CD4-positive, alpha-beta T cell treated with Interleukin-12 subunit alpha and Interleukin-12 subunit beta, for 1 hour (primary cell): ENCODE measurements at places on chromosomes 3 and 15.
A peak's percentile ranks its signal among the peaks of the same experiment; 100 is the strongest.

GRCh38 chr15:68175526-68175925, 29.6 kb downstream of the CALML4 start:
- no peak for DNase-seq

- no peak for DNase-seq
Observed at GRCh38 chr3:184031187-184031792, at the start of gene HTR3D. HTR3D (plus strand) TSS chr3:184031742; CDS start chr3:184031742, 0 bp downstream.

DNA sequence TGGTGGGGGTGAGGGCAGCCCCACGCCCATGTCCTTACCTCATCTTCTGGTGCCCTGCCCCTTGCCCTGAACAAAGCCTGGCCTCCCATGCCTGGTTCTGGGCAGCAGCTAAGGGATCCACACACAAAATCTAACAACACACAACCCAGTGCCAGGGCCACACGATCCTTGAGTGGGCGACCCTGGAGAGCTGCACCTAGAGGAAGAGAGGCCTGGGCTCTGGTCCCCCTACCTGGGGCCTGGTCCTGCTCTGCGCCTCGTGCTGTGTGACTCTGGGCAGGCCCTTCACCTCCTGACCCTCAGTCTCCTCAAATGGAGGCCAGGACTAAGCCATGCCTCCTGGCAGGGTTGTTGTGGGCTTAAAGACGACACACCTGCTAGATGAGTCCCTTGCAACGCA, 20.0 kb upstream of the C3orf22 start:
- no peak for DNase-seq

DNA sequence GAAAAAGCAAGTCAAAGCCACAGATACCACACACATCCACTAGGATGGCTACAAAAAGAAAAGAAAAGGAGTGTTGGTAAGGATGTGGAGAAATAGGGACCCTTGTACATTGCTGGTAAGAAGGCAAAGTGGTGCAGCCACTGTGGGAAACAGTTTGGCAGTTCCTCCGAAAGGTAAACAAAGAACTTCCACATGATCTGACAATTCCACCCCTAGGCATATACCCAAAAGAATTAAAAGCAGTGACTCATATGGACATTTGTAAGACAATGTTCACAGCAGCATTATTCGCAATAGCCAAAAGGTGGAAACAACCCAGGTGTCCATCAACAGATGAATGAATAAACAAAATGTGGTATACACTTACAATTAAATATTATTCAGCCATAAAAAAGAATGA, 22.2 kb upstream of the GMPPB start:
- DNase-seq: no peak

DNA sequence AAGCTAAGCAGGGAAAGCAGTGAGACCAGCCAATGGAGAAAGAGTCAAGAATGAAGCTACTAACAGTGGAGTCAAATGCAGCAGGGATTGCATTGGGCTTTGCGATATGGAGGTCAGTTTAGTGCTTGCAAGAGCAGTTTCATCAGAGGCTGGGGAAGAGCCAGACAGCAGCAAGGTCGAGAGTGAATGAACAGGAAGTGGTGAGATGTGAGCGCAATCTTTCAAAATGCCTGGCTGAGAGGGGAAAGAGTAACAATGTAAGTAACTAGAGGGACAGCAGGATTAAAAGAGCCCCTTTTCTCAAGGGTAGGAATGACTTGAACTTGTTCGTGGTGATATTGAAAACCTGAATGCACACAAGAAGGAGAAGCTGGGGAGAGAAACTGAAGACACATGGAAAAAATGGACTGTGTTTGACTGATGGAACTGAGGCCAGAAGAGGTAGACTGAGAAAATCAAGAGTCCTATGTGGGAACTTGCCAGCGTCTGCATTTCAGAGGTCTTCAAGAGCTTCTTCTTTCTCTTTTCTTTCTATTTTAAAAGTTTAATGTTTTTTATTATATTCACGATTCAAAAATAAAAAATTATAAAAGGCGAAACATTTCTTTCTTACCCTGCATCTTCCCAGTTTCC, 30.6 kb upstream of the GPR160 start:
- peak; percentile 22 for DNase-seq

GRCh38 chr3:57729334-57730045, 26.6 kb upstream of the SLMAP start:
- DNase-seq: no peak

- no peak for DNase-seq
Observed at GRCh38 chr15:40930430-40931299, 1.5 kb downstream of the DLL4 start.

DNA sequence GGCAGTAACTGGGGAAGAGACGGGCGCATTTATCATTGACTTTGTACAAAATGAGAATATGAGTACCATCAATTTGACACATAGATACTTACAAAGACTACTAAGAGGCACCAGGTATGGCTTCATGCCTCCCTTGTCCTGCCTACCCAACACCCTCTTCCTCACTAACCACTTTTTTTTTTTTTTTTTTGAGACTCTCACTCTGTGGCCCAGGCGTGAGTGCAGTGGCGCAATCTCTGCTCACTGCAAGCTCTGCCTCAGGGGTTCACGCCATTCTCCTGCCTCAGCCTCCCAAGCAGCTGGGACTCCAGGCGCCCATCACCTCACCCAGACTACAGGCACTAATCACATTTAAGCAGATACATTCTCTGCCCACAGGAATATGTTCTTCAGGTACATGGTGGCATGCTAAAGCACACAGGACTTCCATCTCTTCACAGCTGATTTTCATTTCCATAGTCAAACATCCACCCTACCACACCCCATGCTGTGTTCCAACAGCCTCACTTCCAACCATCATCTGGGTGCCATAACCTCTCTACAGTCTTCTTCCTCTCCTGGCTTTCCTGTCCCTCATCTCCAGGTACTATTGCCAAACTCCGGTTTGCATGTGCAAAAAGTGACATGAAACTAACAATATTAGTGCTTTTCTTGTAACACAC, 41.7 kb downstream of the RAB27A start:
- no peak for DNase-seq
